ENCODE measurements at places on chromosomes 13 and 19.

DNA sequence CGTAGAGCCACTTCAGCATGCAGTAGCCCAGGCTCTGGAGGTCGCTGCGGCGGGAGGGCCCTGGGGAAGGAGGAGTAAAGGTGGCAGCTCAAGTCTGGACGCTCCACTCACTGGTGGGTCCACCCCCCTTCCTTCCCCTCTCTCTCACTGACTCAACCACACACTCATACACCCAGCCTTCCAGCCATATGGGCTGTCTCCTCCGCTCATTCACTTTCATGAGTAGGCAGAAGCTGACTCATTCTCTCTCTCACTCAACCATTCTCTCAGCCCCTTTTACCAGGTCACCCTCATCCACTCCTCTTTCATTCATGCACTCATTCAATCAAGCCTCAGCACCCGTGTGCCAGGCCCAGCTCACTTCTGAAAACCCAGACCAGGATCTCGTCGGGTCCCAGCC lies 27.5 kb upstream of the SIGLEC11 start:
- no peak for DNase-seq

GRCh38 chr19:4971424-4971793 lies 2.5 kb downstream of the KDM4B start:
- DNase-seq, result no peak

- DNase-seq, result no peak
These were observed 4.3 kb downstream of the CCER2 start for GRCh38 chr19:38907670-38908069.

GRCh38 chr13:30504081-30504480 lies 38.3 kb upstream of the HMGB1 start:
- no peak for DNase-seq

- no peak for DNase-seq
These were observed 179.8 kb downstream of the TBC1D4 start for GRCh38 chr13:75302071-75302698.

GRCh38 chr19:7799640-7800355 lies 30.2 kb upstream of the EVI5L start:
- DNase-seq, result peak; percentile 9

DNA sequence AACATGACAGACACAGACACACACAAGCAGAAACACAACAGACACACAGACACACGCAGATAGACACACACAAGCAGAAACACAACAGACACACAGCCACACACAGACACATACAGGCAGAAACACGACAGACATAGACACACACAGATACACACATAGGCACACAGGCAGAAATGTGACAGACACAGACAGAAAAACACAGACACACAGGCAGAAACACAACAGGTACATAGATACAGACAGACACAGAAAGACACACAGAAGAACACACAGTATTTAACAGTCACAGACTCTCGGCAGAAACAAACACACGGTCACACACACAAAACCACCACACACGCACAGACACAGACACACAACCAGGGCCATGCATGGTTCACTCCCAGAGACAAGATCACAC lies 905 bp downstream of the TBXA2R start:
- DNase-seq, result no peak

DNA sequence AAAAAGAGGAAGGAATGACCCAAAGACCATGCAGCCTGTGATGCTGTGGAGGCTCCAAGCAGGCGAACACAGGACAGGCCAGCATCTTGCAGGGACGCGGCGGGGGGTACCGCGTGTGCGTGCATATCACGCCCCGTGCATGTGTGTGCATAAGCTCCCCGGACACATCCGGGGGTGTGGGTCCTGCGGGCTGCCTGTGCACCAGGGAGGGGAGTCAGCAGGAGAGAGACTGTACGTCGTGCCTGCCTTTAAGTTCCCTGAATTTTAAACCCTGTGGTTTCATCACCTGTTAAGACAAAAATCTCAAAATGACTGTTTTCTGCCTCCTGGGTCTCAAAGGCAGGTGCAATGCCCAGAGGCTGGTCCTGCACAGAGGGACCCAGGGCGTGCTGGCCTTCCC lies 16.6 kb downstream of the ADAT3 start:
- DNase-seq, result no peak

GRCh38 chr13:78910147-78910546 lies 251.2 kb upstream of the OBI1 start:
- no peak for DNase-seq

GRCh38 chr19:14072535-14073260 lies at the start of gene MISP3:
Gene MISP3, plus strand, starts transcription at chr19:14072786. Its CDS starts 524 bp downstream, at chr19:14073310.
- no peak for DNase-seq

- no peak for DNase-seq
These were observed 669.2 kb downstream of the DIAPH3 start for GRCh38 chr13:59494560-59494970.

DNA sequence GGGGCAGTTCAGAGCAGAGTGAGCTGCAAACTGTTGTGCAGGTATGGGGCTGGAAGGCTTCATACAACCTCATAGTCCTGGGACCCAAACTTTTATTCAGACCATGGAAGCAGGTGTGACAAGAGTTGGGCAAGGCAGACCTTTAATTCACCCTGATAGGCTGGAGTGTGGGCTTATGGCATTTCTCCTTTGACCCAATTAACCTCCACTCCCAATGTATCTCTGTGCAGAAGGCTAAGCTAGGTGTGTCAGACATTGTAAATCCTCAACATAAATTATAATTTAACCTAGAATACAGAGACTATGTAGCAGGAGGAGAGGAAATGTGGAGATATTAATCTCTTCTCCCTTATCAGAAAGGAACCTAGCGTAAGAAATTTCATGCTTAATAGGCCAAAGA lies 12.2 kb upstream of the OR10H2 start:
- no peak for DNase-seq

GRCh38 chr13:106393776-106394175 lies 141.7 kb downstream of the EFNB2 start:
- no peak for DNase-seq

DNA sequence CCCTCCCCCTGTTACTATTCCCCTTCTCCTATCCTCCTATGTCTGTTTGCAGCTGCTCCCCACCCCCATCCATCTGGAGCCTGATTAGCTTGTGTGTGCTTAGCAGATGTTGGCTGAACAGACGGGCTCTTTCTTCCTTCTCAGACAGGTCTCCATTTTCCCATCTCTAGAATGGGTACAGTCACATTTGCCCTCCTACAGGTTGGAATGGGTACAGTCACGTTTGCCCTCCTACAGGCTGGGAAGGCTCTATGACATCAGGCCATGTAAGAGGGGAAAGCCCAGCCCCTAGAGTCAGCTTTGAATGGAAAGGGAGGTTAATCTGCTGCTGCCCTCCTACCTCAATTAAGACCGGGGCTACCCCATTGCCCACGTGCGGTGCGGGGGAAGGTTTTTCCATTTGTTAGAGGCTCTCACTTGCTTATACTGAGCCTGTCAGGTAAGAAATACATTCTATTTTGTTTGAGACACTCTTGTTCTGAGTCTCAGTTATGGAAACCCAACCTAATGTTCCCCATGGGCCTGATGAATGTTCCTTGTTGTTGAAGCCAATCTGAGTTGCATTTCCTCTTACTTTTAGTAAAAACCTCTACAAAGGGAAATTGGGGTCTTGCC lies 2.2 kb upstream of the CLEC17A start:
- DNase-seq, result no peak

DNA sequence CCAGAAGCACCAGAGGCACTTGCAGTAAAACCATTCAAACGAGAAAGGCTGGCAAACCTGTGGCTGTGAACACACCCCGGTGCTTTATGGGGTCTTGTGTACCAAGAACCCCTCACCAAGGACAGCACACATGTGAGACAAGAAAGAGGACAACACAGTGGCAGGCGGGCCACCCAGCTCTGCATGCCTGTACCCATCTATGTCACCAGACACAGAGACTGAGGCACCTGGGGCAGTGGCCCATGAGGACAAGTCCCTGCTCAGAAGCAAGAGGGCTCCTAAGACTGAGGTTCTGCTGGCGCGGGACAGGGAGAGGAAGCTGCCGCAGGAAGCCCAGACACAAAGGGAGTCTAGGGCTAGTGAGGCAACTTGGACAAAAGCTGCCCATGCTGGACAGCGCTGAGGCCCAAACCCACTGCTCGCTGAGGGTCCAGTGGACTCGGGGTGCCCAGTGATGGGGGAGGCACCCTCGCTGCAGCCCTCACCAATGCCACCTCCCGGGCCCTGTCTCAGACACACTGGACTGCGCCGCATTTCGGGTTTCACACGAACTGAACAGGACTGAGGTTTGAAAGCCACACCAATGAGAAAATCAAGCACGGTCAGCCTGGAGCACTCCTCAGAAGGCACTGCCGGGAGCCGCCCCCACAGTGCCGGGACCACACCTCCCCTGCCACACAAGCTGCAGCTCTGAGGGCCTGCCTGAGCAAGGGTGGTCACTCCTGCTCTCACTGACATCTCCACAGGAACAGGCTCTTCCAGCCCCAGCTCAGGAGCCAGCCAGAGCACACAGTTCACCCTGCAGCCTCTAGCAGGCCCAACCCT lies 232.7 kb downstream of the TUBA3C start:
- no peak for DNase-seq

DNA sequence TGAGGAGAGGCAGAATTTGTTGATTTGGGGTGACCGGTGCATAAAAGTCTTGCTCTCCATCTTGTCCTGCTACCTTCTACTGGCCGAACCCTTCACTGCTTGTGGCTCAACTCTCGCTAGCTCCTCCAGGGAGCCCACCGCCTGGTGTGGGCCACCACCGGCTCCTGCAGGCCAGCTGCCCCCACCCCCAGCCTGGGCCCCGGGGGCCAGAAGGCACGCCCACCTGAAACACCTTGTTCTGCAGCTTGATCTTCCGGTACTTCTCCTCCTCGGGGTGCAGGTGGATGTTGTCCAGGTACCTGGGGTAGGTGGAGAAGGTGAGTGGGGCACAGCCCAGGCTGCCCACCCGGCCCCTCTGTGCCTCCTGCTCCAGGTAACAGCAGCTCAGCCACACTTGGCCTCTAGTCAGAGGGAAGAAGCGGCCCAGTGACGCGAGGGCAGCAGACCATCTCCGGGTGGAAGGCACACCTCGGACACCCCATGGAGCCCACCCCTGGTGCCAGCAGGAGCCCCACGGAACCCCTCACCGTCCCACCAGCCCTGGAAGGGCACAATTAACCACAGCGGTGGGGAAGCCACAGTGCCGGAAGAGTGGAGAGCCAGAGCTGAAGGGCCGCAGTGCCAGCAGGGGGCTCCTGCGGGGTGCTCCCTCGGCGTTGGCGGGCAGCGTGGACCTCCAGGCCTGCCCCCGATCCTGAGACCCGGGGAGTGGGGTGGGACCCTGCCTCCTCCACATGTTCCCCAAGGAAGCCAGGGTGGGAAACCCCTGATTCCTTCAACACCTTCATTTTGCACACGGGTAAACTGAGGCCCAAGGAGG lies 10.1 kb downstream of the UBXN6 start:
- DNase-seq, result no peak

- DNase-seq, result no peak
These were observed 8.7 kb upstream of the CREB3L3 start for GRCh38 chr19:4144666-4145249.

GRCh38 chr13:66001140-66001539 lies 1229.0 kb downstream of the PCDH9 start:
- no peak for DNase-seq
